ENCODE measurements at places on chromosomes 2 and 18.

- DNase-seq, result peak; percentile 90
Observed at GRCh38 chr2:85813982-85814801, 60.4 kb downstream of the ATOH8 start.

DNA sequence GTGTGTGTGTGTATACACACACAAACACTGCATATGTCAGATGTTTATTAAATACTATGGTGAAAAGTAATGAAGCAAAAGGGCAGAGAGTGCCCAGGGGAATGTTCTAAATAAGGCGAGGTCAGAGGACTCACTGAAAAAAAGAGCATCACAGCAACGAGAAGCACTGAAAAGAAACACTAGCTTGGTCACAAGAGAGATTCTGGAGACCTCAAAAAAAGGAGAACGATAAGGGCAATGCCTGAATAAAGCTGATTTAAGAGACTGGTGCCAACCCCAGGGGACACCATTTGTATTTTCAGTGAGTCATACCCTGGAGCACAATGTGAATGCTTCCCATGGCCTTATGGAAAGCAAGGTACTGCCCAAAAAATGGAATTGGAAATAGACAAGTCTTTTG, 14.5 kb downstream of the SLC40A1 start:
- no peak for DNase-seq

DNA sequence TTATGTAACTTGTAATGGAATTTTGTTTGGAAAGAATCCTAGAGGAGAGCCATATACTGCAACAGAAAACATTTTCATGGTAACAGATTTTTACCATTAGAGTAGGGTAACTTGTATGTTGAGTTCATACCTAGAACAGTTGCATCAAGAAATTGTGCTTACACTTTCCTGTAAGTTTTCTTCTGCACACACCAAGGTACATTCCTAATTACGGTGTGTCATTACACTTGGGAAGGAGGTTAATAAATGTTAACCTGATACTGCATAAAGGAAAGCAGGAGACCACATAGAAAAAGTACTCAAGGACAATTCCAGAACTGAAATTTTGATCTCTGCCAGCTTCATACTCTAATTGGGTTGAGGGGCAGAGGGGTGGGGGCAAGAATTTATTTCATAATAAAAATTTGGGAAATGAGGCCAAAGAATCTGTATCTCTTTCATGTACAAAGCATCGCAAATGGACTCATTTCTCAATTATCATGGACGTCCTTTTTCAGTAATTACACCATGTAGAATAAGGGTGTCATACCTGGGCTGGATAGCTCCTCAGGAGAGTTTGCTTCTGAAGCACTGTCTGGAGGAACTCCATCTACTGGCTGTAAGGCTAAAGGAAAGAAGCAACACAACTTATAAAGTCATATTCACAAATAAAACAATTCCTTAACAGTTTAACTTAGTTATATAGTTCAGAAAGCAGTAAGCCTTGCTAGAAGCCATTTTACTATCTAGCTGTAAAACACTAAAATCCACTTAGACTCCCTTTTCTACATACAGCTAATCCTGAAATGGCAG, 82.8 kb upstream of the GRB14 start:
- DNase-seq, result no peak

- no peak for DNase-seq
Observed at GRCh38 chr2:236977063-236977851, 108.4 kb upstream of the COPS8 start.

GRCh38 chr18:11494107-11494506, 115.3 kb upstream of the SLC35G4 start:
- no peak for DNase-seq

DNA sequence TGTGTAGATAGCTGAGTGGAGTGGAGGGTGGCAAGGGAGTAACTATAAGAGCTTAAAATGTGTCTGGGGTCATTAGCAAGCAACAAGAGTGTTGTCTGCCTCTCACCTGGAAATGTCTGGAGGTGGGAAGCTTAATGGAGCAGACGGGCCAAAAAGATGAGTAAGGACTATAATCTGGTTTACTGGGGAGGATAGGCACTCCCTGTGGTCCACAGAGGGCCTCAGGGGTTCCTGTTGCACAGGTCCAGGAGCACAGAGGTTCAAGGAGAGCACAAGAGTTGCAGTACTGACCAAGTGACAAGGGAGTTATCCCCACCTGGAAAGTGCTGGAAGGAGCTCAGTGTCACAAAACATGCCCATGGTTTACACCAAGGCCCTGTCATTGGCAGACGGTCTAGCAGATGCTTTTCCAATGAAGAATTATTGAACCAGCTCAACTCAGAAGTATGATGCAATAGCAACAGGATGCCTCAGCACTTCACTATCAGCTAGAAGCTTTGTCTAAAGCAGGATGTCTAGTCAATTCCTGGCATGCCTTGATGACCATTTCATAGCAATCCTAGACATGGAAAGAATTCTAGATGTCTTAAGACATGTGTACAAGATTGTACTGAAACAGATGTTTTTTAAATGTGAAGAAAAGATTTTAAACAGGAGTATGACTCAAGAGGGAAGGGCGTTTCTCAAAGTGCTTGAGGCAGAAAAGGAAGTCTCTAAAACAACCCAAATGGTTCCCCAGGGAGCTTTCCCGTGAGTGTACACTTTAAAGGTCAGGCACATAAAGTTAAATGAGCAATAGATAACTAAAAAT, 62.9 kb upstream of the SERPINE2 start:
- DNase-seq, result no peak

DNA sequence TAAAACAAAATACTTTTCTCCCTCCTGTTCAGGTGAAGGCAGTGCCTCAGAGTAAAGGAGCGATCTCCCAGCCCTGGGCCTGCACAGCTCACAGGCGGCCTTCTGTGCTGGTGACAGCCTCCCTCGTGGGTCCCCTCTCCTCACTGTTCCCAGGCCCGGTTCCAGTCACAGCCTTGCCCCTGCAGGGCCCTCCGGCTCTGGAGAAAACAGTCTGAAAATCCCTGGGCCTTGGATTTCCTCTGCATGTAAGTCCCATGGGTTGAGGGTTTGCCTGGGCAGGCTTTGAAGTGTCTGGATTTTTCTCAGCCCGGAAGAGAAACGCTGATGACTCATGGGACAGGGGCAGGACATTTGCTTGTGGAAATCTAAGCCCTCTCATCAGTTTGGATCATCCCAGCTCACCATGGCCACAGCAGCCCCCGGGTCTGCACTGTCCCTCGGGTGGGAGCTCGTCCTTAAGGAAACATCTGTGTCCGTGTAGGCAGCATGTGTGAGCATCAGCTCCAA, 186.1 kb upstream of the RAB12 start:
- no peak for DNase-seq

DNA sequence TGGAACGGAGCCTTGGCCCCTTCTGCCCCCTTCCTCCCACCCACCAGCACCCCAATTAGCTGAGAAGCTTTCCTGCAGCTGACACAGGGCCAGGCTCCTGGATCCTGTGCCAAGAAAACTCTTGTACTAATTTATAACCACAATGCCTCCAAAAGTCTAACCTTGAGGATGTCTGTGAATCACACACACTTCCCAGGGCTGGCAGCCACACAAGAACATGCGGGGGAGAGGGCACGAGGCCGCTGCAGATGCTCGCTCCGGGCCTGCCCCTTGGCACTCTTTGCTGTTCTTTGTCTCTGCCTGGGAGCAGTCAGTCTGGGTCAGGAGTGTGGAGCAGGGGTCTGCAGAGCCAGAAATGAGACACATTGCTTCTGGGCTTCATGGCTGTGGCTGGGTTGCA, 62.7 kb upstream of the KIF5C start:
- DNase-seq, result no peak

DNA sequence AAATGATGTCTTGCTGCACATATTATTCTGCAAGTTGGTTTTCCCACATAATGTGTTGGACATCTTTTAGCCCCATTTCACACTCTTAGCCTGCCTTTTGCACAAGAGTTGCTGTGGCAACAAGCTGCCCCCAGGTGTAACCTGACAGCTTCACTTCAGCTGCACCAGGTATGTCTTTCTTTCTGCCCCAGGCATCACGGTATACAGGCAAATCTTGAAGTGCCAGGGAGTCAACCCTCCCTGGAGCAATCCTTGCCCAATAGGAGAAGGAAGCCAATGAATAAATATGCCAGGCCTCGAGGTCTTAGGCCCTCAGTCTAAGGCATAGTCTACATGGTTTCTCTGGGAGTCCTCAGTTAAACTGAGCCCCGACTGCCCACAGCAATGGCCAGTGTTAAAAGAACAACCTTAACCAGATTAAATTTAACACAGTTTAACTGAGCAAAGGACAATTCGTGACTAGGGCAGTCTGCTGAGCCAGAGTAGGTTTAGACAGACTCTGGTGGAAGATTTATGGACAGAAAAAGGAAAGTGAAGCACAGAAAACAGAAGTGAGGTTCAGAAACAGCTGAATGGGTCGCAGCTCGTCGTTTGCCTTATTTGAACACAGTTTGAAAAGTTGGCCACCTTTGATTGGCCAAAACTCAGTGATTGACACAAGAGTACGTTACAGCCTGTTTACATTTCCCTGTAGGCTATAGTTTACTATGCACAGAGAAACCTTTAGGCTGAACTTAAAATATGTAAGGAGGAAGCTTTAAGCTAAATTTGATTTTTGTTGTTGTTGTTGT, 32.0 kb upstream of the C1QL2 start:
- DNase-seq, result no peak

- no peak for DNase-seq
Observed at GRCh38 chr2:107473150-107473549, 353.5 kb upstream of the RGPD4 start.

DNA sequence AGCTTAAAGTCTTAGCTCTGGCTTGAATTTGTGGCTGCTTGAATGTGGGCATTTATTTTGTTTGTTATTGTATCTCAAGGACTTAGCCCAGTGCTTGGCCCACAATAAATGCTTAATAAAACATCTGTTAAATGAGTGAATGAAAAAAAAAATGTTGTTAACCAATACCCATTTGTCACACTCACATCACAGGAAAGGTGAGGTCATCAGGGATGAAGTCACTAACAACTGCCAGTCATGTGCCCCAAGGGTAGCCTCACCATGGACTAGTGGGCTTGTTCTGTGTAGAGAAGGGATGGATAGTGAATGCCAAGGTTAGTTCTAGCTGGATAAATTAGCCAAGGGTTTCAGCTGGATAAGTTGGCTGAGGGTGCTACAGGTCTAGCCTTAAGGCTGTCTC, 3.0 kb downstream of the NRBP1 start:
- DNase-seq, result no peak

DNA sequence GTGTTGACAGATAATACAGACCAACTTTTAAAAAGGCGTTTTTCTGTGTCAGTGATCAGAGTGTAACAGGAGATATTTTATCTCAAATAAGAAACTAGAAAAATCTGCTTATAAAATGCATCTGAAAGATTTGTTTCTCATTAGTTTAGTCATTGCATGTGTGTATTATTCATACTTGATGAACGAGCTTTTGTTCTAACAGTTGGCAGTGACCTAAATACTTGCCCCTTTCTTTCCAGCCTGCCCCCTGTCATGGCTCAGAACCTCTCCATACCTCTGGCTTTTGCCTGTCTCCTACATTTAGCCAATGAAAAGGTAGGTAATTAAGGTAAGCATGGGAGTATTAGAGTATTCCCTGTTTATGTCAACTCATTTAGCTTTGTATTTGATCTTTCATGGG, 33.6 kb downstream of the NCAPH start:
- DNase-seq, result no peak

DNA sequence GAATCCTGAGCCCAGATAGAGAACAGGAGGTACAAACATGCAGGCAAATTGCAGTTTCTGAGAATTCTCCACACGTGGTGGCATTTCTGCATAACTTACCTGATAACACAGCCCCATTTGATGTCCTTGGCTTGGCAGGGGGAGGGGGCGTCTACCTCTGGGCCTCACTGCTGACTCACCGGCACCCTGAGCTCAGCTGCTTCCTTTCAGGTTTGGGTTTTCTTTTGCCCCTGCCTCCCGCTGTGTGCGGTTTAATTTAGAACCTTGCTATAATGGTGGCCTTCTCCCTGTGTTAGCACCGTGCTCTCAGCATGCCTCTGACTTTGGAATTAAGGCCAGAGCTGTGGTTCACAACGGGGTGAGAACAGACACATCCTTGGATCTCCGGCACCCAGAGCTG, 4.4 kb downstream of the CTIF start:
- no peak for DNase-seq

GRCh38 chr2:67684991-67685390, 287.9 kb downstream of the ETAA1 start:
- no peak for DNase-seq

DNA sequence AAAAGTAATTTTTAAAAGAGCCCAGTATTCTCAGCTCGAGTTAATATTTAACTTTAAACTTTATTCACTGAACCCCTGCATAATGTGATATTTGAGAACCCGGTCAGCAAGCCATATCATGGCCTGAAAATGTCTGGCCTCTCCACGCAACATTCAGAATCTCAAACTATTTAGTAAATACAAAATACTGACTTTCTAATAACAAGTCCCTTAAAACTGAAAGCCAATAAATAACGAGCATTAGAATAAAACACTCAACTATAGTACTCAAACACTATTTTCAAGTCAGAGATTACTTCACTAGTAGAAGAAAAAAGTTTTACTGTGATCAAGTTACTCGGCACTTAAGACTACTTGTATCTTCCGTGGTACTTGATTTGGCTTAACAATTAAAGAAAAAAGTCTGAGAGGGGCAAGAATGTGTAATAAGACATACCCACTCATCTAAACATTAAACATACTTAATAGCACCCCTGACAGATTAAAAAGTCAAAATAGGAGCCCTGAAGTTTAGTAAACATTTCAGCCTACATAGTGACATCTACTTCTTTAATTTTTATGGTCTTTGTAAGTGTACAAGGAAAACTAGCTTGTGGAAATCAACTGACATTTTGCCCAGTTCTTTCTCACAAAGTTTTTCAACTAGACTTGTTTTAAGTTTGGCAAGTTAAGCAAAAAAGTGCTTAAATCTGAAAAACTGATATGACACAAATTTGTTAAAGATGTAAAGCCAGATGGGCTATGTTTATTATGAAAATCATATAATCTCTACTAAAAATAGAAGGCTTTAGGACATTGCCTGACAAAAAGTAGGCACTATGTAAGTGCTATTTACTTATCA, 38.2 kb downstream of the RTN4 start:
- DNase-seq, result no peak

DNA sequence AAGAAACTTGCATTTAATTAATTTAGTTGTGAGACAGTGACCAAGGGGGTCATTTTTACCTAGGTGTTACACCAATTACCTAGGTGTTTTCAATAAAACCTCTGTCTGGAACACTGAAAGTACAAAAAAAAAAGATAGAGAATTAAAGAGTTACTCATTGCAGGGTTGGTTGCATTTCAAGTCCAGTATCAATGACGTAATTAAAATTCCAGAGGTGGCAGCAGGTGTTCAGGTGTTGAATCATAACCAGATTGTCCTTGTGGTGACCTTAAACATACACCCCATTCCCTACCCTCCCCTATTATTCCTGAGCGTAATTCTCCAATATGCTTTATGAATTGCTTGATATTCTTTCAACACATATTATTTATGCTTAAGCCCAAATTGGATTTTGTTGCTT, 352.0 kb upstream of the SLC8A1 start:
- no peak for DNase-seq

DNA sequence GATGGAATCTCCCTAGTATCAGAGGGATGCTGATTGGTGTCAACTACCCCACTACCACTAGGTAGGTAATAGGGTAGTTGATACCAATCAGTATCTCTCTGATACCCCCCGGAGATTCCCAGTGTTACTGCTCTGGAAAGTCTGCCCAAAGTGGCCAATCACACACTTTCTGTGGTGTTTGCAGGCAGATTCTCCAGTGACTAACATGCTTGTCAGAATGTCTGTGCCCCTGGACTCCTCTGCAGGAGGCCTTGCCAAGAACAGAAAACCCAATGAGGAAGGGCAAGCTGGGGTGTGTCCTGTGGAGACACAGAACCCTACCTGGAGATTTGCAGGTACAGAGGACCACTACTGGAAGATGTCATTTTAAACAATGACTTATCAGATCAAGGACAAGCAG, 135.1 kb downstream of the RIT2 start:
- no peak for DNase-seq

GRCh38 chr2:24821433-24821891, 28.2 kb downstream of the CENPO start:
- no peak for DNase-seq
